Neural progenitor cell (in vitro differentiated cells): ENCODE measurements at places on chromosomes 7 and 10. TPM values are rescaled to one million over a fixed set of nuclear protein-coding genes. Genes with fewer than 3 reads are reported as not detected.

- H3K4me1 ChIP-seq = peaks cover 13% of the 10 kb centered on the region
- H3K36me3 ChIP-seq = no peaks in the 10 kb centered on the region
- H3K4me3 ChIP-seq = no peak overlapping the region
- H3K27ac ChIP-seq = no peak overlapping the region
These were observed 48.5 kb upstream of the SLC29A3 start for GRCh38 chr10:71270301-71271220.

DNA sequence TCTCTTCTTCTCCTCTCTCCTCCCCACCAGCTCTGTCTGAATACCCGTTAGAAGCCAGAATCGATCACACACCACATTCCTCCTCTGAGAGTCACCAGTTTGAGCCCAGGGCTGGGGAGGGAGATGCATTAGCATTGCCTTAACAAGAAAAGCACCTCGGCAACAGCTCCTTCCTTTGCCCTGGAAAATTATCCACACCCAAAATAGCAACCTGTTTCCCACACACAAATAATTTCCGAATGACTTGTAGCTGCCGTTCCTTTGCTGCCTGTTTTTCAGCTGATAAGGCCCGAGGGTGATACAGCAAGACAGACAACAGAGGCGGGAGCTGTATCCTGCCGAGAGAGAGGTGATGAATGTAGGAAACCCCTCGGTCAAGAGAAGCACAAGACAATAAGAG, 91.3 kb downstream of the CPXM2 start:
- no peak for DNase-seq
- no peak overlapping the region for H3K4me3 ChIP-seq
- H3K27me3 ChIP-seq = no peaks in the 10 kb centered on the region
- H3K36me3 ChIP-seq = no peaks in the 10 kb centered on the region
- no peaks in the 10 kb centered on the region for H3K4me1 ChIP-seq
- H3K27ac ChIP-seq = no peak overlapping the region

GRCh38 chr7:68276725-68277124, 1280.1 kb downstream of the TYW1 start:
- no peak overlapping the region for H3K4me3 ChIP-seq
- no peak for DNase-seq
- no peaks in the 10 kb centered on the region for H3K36me3 ChIP-seq
- H3K27me3 ChIP-seq = no peaks in the 10 kb centered on the region
- H3K27ac ChIP-seq = no peak overlapping the region
- no peaks in the 10 kb centered on the region for H3K4me1 ChIP-seq

DNA sequence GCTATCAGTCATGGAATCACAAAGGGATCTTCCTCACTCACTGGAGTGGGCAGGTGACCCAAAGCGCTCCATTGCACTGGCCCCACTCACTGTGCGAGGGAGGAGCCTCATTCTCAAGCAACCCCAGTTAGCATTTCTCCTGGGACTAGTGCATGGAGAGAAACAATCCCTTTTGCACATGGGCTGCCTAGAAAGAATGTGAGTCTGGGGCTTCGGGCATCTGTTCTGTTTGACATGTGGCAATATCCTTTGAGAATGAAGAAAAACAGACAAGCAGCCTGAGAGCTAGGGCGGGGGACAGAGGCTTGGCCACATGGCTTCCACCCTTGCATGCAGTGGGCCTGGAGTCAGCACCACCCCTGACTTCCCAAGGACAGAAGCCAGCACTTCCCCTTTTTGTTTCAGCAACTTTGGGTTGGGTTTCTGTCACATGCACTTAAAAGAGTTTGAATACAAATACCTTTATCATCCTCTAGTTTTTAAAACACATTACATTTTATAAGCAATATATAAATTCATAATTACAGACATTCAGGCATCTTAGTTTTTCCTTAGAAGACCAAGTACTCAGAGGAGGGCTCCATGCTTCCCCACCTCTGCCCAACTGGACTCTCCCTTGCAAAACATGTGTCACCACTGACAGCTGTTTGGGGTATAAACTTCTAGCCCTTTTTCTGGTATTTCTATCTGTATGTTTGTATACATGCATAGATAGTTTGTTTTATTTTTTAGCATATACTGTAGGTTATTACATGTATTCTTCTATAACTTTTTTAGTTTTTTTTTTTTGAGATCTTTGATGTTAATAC, 73.8 kb downstream of the RBM20 start:
- no peak overlapping the region for H3K27ac ChIP-seq
- no peaks in the 10 kb centered on the region for H3K36me3 ChIP-seq
- H3K4me1 ChIP-seq = no peaks in the 10 kb centered on the region
- H3K27me3 ChIP-seq = no peaks in the 10 kb centered on the region
- no peak overlapping the region for H3K4me3 ChIP-seq
- no peak for DNase-seq

TMEM196 gene
- total RNA-seq = not detected in 2 replicates

DKK1 gene
- total RNA-seq = 12.4 and 16.1 TPM in 2 replicates

TMEM139 gene
- 0.94 and 5.4 TPM in 2 replicates for total RNA-seq

- no peaks in the 10 kb centered on the region for H3K36me3 ChIP-seq
- H3K4me1 ChIP-seq = peaks cover 36% of the 10 kb centered on the region
- H3K27me3 ChIP-seq = no peaks in the 10 kb centered on the region
- no peak for DNase-seq
These were observed 26.6 kb downstream of the KCNH2 start for GRCh38 chr7:150951521-150951920.

DNA sequence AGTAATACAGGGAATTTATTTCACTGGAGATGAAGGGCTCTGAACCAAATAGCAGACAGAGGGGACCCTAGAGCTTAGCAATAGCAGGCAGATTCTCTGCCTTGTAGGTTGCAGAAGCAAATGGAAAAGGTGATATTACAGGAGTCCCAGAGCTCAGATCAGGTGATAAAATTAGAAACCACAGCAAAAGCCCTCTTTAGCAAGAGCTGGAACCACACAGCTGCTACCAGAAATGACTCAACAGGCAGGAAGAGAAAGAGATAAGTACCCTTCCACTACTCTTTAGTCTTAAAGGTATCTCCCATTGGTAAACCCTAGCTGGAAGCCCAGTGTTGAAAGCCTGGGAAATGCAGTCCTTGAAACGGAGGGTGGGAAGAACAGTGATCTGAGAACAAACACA, 535.6 kb upstream of the GHITM start:
- peaks cover 4% of the 10 kb centered on the region for H3K4me1 ChIP-seq
- H3K36me3 ChIP-seq = no peaks in the 10 kb centered on the region
- DNase-seq = no peak
- H3K27ac ChIP-seq = no peak overlapping the region
- no peak overlapping the region for H3K4me3 ChIP-seq
- no peaks in the 10 kb centered on the region for H3K27me3 ChIP-seq

DNA sequence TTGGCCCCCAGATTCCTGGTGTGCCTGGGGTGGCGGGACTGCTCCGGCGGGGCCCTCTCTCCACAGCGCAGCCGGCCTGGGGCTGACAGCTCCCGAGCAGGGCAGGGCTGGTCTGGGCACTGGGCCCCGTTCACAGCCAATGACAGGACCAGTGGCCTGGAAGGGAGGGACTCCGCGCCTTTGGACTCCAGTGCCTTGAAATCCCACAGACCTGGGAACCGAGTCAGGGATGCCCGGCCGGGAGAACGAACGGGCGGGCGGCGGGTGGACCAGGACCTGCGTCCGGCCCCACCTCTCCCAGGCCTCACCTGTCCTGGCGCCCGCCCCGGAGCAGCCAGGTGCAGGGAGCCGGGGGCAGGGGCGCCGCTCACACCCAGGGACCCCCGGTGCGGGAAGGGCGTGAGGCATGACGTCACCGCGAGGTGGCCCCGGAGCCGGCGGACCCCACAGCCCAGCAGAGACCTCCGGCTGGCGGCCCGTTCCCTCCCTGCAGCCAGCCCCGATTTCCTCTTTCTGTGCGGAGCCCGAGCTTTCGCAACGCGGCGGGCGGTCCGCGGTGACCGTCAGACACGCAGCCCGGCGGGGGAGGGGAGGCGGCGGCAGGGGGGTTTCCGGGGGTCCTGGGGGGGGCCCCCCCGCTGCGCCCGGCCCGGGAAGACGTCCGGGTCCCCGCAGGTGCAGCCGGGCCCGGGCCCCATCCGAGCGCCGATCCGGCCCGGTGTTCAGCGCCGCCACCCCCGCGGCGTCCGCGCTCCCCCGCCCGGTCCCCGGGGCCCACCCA, 743 bp downstream of the ADAP1 start:
- no peak overlapping the region for H3K27ac ChIP-seq
- H3K4me1 ChIP-seq = peaks cover 5% of the 10 kb centered on the region
- peak overlapping the region; percentile 53 for H3K4me3 ChIP-seq
- DNase-seq = peak; percentile 63
- no peaks in the 10 kb centered on the region for H3K36me3 ChIP-seq

GRCh38 chr7:22444181-22444971, 55.6 kb downstream of the STEAP1B start:
- H3K4me3 ChIP-seq = no peak overlapping the region
- H3K36me3 ChIP-seq = no peaks in the 10 kb centered on the region
- DNase-seq = no peak
- no peak overlapping the region for H3K27ac ChIP-seq
